ENCODE measurements at places on chromosomes 3 and 15.

GRCh38 chr3:148600902-148601765 is 96.6 kb upstream of the AGTR1 start:
- no peak for DNase-seq

DNA sequence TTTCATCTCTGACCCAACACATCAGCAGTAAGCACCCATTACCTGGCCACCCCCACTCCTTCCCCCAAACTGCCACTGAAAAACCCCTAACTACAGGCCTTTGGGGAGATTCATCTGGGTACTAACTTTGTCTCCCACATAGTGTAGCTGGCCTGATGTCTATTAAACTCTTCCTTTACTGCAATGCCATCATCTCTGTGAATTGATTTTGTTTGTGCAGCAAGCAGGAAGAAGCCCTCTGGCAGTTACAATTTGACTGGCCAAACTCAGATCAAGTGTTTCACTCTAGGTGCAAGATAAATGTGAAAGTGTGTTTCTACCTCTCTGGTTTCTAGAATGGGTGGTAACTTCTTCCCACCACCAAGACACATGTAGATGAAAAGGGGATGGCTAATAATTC is 26.7 kb upstream of the OR5K4 start:
- no peak for DNase-seq

- DNase-seq: no peak
Measured at GRCh38 chr3:36075491-36075890, 304.8 kb upstream of the STAC start.

GRCh38 chr3:39101022-39101689 is 6.3 kb downstream of the GORASP1 start:
- no peak for DNase-seq

DNA sequence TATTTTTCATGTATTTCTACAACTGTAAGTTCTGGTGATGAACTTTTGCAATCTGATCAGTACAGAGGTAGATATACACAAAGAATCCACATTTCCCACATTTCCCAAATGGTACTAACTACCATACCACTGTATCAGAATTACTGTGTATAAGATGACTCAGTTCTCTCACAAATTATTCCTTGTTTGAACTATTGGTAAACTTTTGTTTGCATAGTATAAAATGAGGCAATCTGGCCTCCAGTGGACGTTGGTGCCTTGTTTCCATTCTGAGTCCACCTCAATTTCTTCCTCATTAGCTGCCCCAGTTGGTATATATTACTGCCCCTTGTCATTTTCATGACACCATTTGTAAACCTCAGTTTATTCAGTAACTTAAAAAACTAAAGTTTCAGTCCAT is 38.5 kb downstream of the SPTSSB start:
- DNase-seq: no peak

- no peak for DNase-seq
Measured at GRCh38 chr3:155243512-155243921, 50.0 kb downstream of the STRIT1 start.
